ENCODE measurements at places on chromosomes 4 and X. TPM values are rescaled to one million over a fixed set of nuclear protein-coding genes. Genes with fewer than 3 reads are reported as not detected.

PIR gene
- total RNA-seq: 27.6 TPM

RAI2 gene
- 1.8 TPM for total RNA-seq

CT45A2 gene
- not detected for total RNA-seq

SAT1 gene
- total RNA-seq: 225 TPM

NMU gene
- total RNA-seq: 1.9 TPM

DUSP21 gene
- not detected for total RNA-seq

CSN1S1 gene
- total RNA-seq: not detected

EDA2R gene
- 14.6 TPM for total RNA-seq

G3BP2 gene
- 178 TPM for total RNA-seq

NKX3-2 gene
- 1.3 TPM for total RNA-seq

CHST7 gene
- total RNA-seq: 0.40 TPM

CFAP99 gene
- total RNA-seq: not detected

KLHL2 gene
- 12.6 TPM for total RNA-seq

TMEM31 gene
- 0.74 TPM for total RNA-seq

SPANXN4 gene
- not detected for total RNA-seq

ACSL4 gene
- 15.4 TPM for total RNA-seq

CACNA1F gene
- total RNA-seq: 0.32 TPM

UGT2B7 gene
- not detected for total RNA-seq

FAM236D gene
- not detected for total RNA-seq

IGSF1 gene
- total RNA-seq: 8.8 TPM

All from mesothelial cell of epicardium (in vitro differentiated cells).